ENCODE measurements at places on chromosomes 4 and X.

GRCh38 chr4:166315721-166316467, 442.9 kb downstream of the TLL1 start:
- no peak for DNase-seq

DNA sequence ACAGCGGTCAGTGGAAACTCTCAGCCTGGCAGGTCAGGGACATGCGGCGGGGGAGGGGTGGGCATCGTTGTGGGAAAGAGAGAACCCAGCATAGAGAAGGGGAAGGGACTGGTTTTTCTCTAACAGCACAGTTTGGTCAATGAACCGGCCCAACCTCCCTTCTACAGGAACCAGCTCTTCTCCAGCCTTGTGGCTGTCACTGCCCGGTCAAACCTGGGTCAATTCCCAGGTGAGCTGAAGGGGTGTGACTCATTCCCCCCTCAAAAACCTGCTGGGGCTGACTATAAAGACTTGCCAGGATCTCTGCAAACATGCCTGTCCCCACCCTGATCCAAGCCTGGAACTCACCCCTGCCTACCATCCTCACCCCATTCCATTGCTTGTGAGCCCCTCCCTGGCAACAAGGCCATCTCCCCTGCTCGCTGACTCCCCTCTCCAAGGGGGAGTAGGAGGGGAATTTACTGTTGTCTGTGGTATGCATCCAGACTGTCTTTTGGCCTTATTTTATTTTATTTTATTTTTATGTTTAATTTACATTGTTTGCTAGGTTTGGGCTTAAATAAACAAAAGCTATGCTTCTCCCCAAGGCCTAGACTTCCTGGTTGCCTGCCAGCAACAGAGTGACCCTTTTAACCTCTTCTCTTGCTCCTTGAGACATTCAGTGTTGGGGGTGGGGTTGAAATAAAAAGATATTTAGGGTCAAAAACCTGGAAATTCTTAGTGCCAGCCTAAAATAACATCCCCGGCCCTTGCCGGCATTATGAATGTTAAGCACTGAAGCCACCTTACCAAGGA, 49.6 kb downstream of the TSC22D3 start:
- no peak for DNase-seq

- no peak for DNase-seq
Observed at GRCh38 chr4:26284536-26284935, 36.3 kb upstream of the RBPJ start.

- no peak for DNase-seq
Observed at GRCh38 chr4:128879971-128880370, 70.5 kb downstream of the JADE1 start.

GRCh38 chrX:46770000-46770816, 11.3 kb upstream of the SLC9A7 start:
- peak; percentile 66 for DNase-seq

DNA sequence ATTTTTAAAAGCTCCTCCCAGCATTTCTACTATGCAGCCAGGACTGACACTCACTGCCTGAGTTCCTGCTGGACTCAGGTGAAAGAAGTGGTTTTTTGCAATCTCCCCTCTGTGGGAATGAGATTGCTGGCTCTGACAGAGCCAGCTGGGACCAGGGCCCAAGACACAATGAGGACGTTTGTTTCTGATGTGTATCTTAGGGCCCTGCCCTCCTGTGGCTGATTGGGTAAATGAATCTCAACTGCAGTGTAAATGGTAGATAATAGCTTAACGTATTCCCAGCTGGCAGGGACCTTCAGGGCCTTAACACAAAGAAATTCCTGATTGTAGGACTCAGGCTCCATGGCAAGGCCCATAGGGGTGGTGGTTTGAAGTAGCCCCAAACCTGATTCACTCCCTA, 85.8 kb upstream of the PRPS1 start:
- DNase-seq = peak; percentile 14

GRCh38 chr4:53515076-53515475, 76.2 kb downstream of the LNX1 start:
- DNase-seq = no peak

- DNase-seq = no peak
Observed at GRCh38 chr4:127238956-127239475, 393.7 kb upstream of the INTU start.

DNA sequence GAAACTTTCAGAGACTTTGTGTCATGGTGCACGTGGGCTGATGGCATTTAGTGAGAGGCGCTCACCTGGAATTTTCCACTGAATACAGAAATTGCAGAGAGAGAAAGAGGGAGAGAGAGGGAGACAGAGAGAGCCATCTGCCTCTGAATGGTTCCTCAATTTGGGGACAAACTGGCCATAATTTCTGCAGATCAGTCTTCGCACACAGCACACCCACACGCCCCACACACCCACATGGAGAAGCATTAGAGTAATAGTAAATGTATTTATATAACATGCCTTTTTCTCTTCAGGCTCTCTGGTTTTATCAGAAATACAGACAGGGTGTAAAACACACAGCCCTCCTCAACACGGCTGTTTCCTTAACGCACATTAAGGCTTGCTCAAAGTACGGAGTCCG, 38.6 kb downstream of the PRKX start:
- DNase-seq = no peak

DNA sequence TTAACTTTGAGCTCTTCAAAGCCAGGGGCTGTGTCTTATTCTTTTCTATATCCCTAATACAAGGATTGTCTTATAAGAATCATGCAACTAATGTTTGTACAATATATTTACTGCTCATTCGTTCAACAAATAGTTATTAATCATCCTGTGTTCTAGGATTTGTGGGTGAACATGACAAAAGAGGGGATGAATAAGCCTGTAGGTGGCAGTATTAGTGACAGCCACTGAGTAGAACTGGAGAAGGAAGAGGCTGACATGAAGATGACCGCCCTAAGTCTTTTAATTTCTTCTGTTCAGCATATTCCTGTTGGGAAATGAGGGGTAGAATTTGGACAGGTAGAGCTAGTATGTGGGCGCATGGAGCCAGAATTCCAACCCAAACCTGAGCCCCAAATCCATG, 11.9 kb upstream of the LINC00632 start:
- DNase-seq = no peak

- no peak for DNase-seq
Observed at GRCh38 chrX:31136144-31136611, 64.3 kb upstream of the FTHL17 start.

DNA sequence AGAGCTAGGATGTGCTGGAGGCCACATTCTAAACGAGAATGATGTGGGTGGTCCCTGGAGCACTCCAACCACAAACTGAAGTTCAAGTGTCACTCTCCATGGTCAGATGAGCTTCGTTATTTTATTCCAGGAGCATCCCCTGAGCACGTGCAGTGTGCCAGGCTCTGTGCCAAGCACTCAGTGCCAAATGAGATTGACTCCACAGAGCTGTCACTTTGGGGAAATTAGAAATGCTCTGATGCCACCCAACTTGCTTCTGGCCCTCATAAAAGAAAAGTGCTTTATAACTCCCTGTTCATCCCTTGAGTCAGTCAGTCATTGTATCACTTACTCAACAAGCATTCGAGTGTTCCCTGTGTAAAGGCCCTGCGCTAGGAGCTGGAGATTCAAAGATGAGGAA, 91.2 kb downstream of the RTL5 start:
- no peak for DNase-seq

DNA sequence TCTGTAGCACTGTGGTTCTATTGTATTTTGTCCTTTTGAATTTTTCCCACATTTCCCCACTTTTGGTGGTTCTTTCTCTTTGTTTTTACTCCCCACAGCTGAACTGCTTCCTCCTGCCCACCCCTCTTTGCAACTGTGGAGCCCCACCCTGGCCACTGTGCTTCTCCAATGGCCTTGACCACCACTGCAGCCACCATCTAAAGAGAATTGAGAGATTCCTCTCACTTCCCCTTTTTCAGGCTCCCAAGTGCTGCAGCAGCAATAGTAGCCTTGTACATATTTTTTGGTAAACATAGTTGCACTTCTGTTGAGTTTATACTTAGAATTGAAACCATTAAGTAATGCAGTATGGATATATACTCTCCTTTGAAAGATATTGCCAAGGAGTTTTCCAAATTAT, 51.3 kb upstream of the FRMPD3 start:
- DNase-seq = no peak

DNA sequence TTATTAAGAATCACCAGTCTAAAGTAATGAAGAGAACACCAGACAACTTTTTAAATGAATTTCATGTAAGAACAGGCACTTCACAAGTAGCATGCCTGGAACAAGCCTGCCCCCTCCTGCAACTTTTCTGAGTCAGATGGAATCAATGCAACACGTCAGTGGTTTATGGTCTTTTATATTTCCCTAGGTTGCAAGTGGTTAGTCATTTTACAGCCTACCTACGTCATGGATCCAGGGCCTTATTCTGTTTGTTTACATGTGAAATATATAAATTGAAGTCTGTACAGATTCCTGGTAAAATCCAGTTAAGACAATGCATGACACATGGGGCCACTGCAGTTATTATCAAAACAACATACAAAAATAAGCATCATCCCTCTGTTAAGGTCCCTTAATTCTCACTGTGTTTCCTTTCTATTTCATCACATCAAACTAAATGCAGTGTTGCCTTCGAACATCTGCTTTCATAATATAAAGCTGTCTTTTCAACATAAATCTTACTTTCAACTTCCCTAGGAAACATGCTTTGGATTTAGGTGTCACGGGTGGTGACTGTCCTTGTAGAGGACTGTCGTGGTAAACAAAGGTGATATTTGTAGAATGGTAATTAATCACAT, 309.3 kb downstream of the FRMPD4 start:
- DNase-seq = peak; percentile 76

DNA sequence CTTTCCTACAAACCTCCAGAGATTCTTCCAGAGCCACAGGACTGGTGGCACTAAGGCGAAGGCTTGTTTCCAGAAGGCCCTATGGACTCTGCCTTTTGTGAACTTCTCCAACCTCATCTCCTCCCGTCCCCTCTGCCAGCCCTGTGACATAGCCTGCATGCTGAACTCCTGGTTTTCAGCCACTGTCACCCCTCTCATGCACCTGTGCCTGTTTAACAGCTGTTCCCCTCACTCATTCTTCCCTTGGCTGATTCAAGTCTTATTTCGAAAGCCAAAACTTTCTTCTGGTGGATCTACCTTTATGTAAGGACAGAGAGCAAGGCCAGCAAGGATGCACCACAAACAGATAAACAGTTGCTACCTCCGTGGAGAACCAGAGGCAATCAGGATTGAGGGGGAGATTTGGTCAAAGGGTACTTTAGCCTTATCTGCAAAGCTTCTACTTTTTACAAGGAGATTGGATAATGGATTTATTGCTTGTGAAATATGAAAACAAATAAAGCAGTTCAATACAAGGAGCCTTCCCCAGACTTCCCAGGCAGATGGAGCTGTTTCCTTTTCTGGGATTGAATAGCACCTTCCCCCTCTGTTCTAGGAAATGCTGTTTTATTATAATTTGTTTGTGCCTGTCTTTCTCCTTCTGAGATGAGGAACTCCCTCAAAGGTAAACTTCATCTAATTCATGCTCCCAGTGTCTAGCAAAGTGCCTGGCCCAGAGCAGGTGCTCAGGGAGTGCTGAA, 5.7 kb downstream of the CITED1 start:
- DNase-seq = no peak

DNA sequence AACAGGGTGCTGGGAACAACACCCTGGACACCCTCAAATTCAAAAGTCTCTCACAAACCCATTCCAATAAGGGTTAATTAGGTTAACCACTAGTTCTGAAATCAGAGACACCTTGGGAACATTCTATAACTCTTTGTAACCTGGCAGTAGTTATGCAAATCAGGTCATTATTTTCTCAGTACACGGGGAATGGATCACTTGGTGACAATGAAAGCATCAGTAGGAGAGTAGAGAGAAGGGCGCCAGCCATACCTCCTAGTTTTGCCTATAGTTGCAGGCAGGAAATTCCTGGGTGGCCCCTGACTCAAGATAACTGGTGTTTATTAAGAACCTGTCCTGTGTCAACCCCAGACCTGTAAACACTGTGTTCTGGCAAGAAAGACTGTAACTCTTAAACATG, 2.5 kb downstream of the CCDC110 start:
- DNase-seq = no peak

GRCh38 chrX:47633689-47634590, 4.2 kb upstream of the CFP start:
- no peak for DNase-seq

- no peak for DNase-seq
Observed at GRCh38 chr4:65241257-65241997, 428.9 kb downstream of the EPHA5 start.

DNA sequence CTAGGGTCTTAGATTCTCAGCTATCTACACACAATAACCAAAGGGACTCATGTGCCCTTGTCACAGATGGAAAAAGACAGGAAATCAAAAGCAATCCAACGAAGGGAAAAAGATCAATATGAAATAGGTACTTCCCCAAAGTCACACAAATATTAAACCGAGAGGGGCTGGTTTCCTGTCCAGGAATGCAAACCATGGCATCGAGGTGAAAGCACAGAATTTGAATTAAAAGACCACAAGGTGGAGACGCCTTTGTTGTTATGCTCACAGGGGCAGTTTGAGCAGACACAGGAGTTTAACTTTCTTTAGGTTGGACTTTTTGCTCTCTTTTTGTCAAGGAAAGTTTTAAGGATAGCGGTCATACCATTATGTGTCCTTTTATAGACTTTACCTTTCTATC, 14.3 kb downstream of the H2BW1 start:
- DNase-seq = no peak

DNA sequence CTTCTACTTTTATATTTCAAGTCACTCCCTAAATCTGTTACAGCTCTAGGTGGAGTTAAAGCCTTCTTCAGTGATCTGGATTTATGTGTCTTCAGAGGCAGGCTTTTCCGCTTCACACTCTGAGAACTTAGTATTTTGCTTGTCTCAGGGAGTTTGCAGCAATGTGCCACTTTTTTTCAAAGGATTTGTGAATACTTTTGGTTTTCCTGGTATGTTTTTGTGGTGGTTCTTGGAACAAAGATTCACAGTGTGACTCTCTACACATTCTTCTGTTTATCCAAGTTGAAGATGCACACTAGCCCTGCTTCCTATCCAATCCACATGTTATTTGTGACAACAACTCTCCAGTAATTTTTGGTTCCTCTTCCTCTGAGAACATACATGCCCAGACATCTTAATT, 1253.7 kb downstream of the TECRL start:
- no peak for DNase-seq

Measured in adipocyte (in vitro differentiated cells).